Nucleus accumbens (tissue), 56 donors: ENCODE measurements at places on chromosomes 5 and 9.

GRCh38 chr9:86246752-86247161, 12.7 kb downstream of the C9orf153 start:
- no peak for DNase-seq

DNA sequence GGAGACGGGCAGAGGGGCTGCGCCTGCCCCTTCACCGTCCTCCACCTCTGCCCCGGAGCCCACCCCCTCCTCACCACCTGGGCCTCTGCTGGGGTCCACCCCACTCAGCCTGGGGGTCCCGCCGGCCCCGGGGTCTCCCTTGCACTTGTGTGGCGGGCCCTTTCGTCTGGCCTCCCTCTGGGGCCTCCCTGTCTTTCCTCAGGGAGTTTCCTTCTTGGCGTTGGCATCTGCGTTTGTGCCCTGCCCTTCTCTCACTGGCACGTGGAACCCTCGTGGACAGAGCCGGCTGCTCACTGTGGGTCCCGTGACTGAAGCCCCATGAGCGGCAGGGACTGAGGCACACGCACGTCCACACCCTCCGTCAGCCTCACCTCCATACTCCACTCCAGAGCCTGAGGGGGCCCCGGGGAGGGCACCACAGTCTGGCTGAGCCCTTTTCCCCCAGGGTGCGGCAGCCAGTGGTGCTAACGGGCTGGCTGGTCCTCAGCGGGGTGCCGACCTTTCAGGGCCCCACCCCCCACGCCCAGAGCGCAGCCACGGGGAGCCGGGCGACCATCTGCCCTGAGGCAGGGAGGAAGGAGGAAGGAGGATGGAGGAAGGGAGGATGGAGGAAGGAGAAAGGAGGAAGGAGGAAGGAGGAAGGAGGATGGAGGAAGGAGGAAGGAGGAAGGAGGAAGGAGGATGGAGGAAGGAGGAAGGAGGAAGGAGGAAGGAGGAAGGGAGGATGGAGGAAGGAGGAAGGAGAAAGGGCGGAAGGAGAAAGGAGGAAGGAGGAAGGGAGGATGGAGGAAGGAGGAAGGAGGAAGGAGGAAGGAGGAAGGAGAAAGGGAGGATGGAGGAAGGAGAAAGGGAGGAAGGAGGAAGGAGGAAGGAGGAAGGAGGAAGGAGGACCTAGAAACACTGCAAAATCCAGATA, 53.0 kb upstream of the NRARP start:
- no peak for DNase-seq

DNA sequence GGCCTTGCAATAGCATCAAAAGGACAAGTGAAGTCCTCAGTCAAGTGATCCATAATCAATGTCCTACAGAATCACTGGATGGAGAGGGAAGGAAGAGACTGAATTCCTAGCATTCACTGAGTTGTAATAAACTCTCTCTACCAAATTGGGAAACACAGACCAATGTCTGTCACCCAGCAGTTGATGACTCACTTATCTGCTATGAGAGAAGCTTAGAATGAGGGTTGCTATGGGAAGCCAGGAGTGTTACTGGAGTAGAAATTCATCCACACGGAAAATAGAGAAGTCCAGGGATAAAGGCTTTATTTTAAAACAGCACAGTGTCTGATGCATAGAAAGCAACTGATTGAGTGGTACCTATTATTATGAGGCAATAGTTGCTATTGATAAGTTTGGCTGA, 407.4 kb downstream of the BRINP1 start:
- no peak for DNase-seq

DNA sequence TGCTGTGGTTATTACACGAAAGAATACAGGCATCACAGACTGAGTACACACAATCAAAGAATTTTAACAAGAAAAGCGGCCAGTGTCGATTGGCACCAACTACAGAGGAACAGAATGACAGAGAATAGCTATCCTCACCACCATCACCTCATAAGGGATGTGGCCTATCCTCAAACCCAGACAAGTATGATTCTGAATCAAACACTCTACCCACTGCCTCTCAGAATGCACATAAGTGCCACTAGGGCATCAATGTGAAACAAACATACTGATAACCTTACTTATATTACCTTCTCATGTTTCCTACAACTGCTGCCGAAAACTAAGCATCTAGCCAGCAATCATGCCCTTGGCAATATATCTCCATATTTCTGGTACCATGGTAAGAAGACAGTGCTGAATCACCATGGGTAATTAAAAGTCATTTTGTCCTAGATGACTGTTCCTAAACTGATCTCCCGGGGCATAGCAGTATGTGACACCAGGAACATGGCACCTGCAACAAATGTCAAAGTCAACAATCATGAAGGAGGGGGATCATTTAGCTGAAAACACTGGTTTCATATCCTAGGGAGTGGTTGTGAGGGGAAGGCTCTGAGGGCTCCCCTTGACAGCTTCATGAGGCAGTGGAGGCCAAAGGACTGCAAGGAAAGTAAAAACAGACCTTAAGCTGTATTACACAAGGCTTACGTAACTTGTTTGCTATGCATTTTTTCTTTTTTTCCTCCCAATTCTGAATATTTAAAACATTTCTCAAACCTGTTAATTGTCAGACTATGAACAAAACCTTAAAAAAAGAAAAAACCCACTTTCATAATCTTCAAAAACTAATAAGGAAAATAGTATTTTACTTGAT, 88.3 kb downstream of the LHFPL2 start:
- DNase-seq, result no peak

DNA sequence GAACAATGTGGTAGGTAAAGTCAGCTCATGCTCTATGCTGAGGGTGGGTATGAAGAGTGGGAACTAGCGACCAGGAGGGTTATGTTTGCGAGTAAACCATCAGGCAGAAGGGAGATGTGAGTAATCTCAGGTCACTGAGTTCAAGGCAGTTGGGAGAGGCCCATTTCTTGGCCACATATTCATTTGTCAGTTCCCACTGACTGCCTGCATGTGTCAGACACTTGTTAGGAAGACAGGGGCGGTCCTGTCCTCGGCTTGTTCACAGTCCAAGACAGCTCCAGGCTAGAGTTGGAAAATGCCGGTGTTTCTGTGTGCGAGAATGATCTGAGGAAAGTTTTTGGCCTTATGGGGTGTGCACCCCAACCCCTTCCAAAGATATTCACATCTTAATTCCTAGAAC, 48.6 kb upstream of the GDNF start:
- no peak for DNase-seq

- DNase-seq, result peak; percentile 36
Observed at GRCh38 chr9:106862110-106862820, 701 bp upstream of the ZNF462 start.

GRCh38 chr9:122179054-122179689, 19.5 kb downstream of the MORN5 start:
- DNase-seq, result no peak

- DNase-seq, result no peak
Observed at GRCh38 chr9:88781628-88782391, 209.5 kb upstream of the S1PR3 start.

- no peak for DNase-seq
Observed at GRCh38 chr5:157155297-157155696, 10.8 kb downstream of the GARIN3 start.

DNA sequence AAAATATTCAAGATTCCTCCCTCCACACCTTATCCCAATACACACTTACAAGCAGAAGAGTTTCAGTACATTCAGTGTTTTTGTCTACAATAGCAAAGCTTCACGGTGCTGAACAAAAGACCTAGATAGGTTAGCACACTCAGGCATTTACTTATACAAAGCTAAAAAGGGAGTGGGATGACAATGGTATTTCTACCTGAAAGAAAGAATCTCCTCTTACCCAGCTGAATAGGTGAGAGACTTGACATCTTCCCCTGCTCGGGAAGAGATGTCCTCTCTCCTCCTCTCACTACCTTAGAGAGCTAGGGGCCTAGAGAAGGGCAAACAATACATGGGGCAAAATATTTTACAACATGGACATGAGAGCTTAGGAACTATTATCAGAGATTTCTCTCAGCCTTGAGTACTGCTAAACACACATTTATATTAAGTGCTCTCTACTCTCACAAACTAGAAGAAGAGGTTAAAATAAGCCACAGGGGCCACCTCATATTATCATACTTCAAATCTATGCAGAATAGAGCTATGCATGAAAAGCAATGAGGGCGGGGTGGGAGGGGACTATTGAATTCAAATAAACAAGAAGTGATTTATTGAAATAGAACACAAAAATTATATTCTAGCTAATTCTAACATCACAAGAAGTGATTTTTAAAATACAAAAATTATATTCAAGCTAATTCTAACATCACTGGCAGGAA, 38.6 kb upstream of the RNF38 start:
- no peak for DNase-seq

GRCh38 chr9:116842658-116843057, 155.6 kb downstream of the TRIM32 start:
- no peak for DNase-seq

DNA sequence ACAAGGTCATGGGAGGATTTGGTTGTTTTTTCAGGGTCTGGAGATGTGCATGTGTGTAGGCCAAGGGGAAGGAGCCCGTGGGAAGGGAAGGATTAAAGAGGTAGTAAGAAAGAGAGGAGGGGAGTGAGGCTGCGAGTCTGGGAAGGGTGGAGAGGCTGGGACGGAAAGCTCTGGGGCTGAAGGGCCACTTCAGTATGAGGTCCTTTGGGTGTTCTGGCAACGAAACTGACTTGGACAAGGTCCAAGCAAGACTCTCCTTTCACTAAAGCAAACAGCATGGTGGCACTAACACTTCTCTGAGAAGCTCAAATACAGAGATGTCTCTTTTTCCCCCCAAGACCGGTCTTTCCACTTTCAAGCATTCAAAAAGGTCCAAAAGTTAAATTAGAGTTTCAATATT, 394.5 kb downstream of the ARHGEF28 start:
- DNase-seq, result no peak

DNA sequence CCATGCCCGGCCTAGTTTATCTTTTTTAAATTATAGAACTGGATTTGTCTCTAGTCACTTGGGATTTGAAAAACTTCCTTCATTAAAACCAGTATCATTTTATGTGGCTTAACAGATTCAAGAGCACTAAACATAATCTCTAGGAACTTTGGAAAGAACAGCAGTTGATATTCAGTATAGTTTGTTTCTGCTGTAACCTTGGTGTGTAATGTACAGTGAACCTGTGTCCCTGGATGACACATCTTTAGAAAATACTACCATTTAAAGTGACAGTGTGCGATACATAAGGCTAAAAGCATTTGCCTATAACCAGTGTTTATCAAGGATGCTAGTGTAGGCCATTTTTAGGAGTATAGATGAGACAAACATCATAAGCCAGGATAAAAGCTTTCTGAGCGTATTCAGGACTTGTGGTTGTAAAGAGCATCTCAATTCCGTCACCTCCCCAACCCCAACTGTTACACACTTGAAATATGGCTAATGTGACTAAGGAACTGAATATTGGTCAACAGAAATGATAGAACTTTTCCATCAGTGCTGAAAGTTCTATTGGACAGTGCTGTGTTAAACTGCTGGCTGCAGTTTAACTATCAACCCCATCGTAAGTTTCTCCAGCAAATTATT, 4.4 kb downstream of the SNX18 start:
- no peak for DNase-seq

DNA sequence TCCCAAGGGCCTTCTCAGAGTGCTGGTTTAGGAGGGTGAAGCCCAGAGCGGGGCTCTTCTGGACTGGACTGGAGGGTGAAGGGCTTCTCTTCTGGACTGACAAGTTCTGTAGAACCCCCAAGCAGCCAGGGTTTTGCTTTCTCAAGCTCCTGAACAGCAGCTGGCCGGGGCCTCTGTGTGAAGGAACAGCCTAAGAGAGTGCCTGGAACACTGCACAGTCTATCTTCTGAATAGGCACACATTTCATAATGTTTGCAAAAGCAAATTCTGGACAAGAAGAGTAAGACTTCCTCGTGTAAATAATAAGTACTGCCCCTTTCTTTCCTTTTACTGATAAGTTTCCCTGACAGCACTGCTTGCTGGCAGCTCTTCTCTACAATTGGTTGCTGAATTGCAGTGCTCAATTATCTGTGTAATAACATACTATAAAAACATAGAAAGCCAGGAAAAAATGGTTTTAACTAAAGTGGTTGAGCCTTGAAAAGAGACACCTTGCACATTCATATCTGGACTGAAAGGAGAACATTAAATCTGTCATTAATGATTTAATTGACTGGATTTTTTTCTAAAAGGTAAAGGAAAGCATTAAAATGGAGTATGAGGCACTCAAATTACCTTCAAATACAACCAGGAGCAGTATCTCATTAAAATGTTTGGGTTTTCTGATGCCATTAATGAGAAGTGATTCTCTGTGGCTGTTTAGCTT, 20.5 kb downstream of the MAST4 start:
- DNase-seq, result no peak
